ENCODE measurements at places on chromosomes 1 and 21. TPM values are rescaled to one million over a fixed set of nuclear protein-coding genes. Genes with fewer than 3 reads are reported as not detected.

Gene CTNNBIP1
- 27.9 TPM for total RNA-seq

Gene KIFAP3
- 15.3 TPM for total RNA-seq

Gene KIAA1614
- total RNA-seq, result 9.2 TPM

Gene WNT9A
- 0.30 TPM for total RNA-seq

Gene MACF1
- 78.0 TPM for total RNA-seq

Gene KISS1
- total RNA-seq, result 7.6 TPM

All from bronchus fibroblast of lung (primary cell).